ENCODE measurements at places on chromosomes 13 and 19. TPM values are rescaled to one million over a fixed set of nuclear protein-coding genes. Genes with fewer than 3 reads are reported as not detected.

Gene SIGLEC6
- 0.08 TPM for polyA plus RNA-seq

Gene KIRREL2
- not detected for polyA plus RNA-seq

DNA sequence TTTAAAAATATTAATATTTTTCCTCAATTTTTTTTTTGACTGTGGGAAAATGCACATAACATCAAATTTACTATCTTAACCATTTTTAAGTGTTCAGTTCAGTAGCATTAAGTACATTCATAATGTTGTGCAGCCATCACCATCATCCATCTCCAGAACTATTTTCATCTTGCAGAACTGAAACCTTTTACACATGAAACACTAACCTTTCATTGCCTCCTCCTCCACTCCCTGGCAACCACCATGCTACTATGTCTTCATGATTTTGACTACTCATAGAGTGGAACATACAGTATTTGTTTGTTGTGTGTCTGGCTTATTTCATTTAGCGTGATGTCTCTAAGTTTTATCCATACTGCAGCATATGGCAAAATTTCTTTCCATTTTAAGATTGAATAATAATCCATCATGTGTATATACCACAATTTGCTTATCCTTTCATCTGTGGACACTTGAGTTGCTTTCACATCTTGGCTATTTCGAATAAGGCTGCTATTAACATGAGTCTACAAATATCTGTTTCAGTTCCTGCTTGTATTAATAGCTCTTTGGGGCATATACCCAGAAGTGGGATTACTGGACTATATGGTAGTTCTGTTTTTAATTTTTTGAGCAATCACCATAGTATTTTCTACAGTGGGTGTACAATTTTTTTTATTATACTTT lies 376.4 kb downstream of the MTUS2 start:
- no peak for DNase-seq
- no peaks in the 10 kb centered on the region for H3K4me1 ChIP-seq

GRCh38 chr13:106139377-106139776 lies 396.1 kb downstream of the EFNB2 start:
- H3K27me3 ChIP-seq = no peaks in the 10 kb centered on the region
- no peak overlapping the region for H3K27ac ChIP-seq
- no peaks in the 10 kb centered on the region for H3K36me3 ChIP-seq
- no peaks in the 10 kb centered on the region for H3K4me1 ChIP-seq
- DNase-seq = no peak

DNA sequence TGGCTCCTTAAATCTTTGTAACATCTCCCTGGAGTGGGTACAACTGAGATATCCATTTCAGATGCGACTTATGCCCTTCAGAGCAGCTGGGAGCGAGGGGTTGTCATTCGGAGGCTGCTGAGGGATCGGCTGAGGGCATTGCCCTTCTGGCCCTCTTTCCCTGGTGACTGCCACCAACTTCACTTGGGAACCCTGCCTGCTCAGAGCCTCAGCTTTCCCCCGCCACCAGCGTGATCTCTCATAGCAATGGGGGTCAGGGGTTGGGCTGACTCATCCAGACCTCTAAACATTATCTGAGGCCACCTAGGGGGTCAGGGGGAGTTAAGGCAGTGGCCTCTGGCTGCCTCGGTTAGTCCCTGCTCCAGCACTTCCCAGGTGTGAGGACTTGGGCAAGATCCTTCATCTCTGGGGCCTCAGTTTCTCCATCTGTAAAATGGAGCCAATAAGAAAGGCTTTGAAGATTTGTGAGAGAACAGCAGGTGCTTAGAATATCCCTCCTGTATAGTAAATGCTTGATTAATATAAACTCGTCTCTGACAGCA lies 1.1 kb downstream of the PRX start:
- H3K27ac ChIP-seq = no peak overlapping the region
- no peaks in the 10 kb centered on the region for H3K4me1 ChIP-seq
- no peak for DNase-seq
- no peaks in the 10 kb centered on the region for H3K27me3 ChIP-seq
- H3K4me3 ChIP-seq = no peak overlapping the region
- no peaks in the 10 kb centered on the region for H3K36me3 ChIP-seq

- H3K4me3 ChIP-seq = no peak overlapping the region
- H3K4me1 ChIP-seq = no peaks in the 10 kb centered on the region
- H3K27ac ChIP-seq = no peak overlapping the region
Measured at GRCh38 chr13:66098931-66099628, 1131.1 kb downstream of the PCDH9 start.

Data from liver (tissue), 10 donors.